ENCODE measurements at places on chromosomes 1 and 21. TPM values are rescaled to one million over a fixed set of nuclear protein-coding genes. Genes with fewer than 3 reads are reported as not detected.

The CITED4 gene
- total RNA-seq: 0.47 TPM

The OR2L3 gene
- not detected for total RNA-seq

The NBPF20 gene
- 2.8 TPM for total RNA-seq

The PTGFR gene
- total RNA-seq: 15.5 TPM

The RNU1-3 gene
- total RNA-seq: 10,807 TPM
